ENCODE measurements at places on chromosomes 7 and 10. TPM values are rescaled to one million over a fixed set of nuclear protein-coding genes. Genes with fewer than 3 reads are reported as not detected.

The PON1 gene
- total RNA-seq = not detected

The LIPF gene
- not detected for total RNA-seq

The ANXA8L1 gene
- 0.51 TPM for total RNA-seq

The MRPS24 gene
- 100 TPM for total RNA-seq

The HOXA5 gene
- not detected for total RNA-seq

The ABCA13 gene
- not detected for total RNA-seq

Data from activated T-cell treated with anti-CD3 and anti-CD28 coated beads, Interleukin-2, amount 50 U/mL, for 72 hours (primary cell).